ENCODE measurements at places on chromosomes 1 and 21.

GRCh38 chr1:27253596-27253995, 19.2 kb downstream of the WDTC1 start:
- DNase-seq = no peak

DNA sequence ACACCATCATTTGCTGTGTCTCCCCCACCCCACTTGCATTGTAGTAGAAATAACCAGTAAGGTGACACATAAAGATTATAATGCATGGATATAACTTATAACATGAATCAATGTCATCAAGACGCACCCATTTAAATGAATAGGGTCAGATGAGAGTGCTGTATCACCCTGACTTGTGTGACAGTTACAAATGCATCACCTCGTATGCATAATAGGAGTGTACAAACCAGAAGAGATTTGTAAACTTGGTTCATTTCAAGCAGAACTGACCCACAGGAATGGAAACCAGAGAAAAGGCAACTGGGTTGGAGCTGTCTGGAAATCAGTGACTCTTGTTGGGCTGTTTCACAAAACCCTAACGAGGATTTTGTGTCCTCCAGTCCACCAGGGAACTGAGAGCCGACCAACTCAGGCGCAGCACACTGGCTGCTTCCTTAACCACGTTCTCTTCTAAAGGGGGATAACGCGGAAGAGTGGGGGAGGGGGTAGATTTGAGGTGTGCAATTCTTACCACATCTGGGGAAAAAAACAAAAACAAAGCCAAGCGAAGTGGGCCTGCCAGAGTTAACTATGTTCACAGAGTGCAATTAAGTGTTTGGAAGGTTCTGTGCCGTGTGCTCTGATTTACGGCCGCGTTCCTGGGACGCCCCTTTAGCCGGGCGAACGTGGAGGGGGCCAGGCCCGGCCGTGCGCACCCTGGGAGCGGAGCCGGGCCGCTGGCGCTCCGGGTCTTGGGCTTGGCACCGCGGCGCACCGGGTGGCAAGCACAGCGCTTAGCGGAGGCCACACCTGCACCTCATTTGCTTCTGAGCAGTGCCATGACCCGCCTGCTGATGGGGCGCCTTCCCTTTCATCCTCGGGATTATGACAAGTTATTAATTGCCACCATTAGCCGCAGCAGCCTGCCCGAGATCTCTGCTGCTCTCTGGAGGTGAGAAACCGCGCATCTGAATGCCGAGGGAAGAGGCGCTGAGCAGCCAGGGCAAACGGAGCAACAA, 248.8 kb upstream of the FOXD3 start:
- DNase-seq = peak; percentile 29

DNA sequence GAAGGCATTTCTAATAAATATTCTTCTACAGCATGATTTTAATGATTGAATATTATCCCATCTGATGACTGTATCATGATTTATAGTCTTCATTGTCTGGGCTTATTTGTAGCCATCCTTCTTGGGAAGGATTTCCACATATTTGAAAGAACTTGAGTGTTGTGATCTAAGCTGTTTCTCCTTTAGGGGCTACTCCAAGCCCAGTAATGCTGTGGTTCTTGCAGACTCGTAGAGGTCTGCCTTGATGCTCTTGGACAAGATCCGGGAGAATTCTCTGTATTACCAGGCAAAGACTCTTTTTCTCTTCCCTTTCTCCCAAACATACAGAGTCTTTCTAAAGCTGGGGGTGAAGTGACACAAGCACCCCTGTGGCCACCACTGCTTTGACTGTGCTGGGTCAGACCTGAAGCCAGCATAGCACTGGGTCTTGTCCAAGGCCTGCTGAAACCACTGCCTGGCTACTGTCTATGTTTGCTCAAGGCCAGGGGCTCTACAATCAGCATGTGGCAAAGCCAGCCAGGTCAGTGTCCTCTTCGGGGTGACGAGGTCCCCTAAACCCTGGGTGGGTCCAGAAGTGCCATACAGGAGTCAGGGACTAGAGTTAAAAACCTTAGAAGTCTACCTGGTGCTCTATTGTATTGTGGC, 107.4 kb downstream of the GIPC2 start:
- DNase-seq = no peak

- DNase-seq = no peak
These were observed 7.9 kb upstream of the SH3GLB1 start for GRCh38 chr1:86696522-86696921.

DNA sequence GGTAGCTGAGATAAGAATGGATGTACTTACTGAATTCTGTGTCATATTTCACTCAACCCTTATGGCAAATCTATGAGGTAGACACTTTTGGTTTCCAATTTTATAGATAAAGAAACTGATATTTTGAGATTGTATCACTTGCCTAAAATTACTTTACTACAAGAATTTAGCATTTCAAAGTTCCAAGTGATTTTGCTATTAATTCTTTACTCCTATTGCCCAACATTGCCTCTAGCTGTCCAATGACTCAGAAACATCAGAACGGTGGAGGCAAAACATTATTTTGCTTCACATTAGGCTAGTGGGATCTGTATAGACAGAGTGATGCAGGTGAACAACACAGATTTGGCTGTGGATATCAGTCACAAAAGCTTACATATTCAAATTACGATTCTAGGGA, 747.2 kb upstream of the NEGR1 start:
- DNase-seq = no peak

DNA sequence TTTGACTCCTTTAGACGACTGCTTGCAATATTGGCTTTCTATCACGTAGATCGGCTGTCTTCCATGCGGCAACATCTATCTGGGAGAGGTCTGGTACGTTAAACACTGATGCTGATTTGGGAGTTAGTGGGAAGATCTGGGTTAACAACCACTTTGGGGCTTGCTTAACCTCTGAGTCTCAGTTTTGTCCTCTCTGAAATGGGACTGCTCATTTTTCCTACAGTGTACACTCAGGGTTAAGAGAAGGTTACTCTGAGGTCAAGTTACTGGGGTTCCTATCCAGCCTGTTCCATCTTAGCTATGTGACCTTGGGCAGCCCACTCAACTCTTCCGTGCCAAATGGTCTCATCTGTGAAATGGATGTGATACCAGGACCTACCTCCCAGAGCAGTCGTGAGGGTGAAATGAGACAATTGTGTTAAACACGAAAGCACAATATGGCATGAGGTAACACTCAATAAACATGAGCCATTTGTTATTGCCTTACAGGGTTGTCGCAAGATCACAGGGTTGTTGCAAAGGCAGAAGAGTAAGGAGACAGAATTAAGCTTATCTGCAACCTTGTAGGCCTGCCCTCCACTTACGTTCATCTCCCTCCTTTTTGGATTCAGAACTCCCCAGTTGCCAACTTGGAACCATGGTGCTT, 5.6 kb downstream of the ABCA4 start:
- DNase-seq = no peak

DNA sequence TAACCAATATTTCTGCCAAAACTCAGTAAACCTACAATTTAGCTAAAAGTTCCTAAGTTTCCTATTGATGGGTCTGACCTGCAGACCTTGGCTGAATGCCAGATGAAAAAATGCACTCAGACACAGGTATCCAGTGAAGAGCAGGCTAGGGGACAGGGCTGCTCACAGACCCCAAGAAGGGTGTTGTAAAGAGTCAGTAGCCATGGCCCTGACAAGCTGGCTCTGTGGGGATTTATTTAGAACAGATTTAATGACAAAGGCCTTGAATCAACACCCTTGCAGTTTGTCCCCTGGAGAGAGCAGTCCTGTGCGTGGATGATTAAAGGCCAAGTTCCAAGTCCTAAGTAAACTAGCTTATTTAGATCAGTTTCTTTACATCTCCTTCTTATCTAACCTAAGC, 1243.2 kb upstream of the ADGRL4 start:
- DNase-seq = no peak

DNA sequence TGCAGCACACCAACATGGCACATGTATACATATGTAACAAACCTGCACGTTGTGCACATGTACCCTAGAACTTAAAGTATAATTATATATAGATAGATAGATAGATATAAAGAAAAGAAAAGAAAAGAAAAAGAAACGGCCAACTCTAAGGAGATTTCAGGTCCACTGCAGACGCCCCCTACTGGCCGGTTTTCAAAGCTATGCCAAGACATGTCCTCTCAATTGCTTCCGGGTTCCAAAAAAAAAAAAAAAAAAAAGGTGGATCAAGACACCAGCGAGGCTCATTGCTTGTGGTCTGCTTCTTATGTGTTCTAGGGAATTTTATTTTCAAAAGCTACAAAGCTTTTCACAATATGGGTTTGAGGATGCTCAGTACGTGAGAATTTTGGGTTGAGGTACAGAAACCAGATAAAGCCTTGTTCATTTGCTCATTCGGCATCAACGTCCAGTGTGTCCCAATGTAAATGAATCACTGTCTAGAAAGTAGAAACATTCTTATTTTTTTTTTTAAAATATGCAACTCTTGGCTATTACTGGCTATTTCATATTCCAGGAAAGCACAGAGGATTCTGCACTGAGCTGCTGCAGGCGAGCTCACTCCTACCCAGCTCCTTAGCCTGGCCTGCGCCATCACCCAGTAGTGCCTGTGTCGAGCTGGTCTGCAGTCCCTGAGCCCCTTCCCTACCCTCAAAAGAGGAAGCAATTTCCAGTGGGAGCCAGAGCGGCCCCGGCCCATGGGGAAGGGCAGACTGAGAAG, 643.0 kb downstream of the KIF26B start:
- no peak for DNase-seq

- no peak for DNase-seq
These were observed 14.7 kb downstream of the NAV1 start for GRCh38 chr1:201553496-201554189.

- DNase-seq = peak; percentile 58
These were observed 1.4 kb downstream of the NCAM2 start for GRCh38 chr21:20999659-21000058.

DNA sequence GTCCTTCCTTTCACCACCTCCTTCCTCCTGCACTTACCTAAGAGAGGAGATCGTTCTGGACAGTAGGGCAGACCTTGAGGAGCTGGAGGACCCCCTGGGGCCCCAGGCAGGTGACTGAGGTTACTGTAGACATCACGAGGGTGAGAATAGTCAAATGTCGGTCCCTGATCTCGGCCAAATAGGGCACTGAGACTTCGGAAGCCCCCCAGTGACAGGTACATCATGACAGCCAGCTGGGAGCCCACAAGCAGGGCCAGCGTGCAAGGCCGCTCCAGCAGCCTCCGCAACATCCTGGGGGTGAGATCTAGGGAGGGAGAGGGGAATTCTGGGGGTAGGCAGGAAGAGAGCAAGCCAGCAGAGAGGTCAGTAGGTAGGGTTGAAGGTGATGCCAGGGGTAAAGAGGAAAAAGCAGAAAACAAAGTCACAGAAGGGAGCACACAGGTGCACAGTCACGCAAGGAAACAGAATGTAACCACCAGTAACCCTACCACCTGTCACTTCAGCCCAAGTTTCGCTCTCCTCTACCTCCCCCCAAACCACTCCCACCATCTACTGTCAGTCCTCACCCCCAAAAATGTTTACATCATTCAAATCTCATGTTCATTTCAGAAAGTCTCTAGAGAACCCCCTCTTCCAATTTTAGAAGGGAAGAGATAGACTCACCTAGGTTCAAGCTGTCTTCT, 1.4 kb downstream of the B4GALT3 start:
- DNase-seq = no peak

DNA sequence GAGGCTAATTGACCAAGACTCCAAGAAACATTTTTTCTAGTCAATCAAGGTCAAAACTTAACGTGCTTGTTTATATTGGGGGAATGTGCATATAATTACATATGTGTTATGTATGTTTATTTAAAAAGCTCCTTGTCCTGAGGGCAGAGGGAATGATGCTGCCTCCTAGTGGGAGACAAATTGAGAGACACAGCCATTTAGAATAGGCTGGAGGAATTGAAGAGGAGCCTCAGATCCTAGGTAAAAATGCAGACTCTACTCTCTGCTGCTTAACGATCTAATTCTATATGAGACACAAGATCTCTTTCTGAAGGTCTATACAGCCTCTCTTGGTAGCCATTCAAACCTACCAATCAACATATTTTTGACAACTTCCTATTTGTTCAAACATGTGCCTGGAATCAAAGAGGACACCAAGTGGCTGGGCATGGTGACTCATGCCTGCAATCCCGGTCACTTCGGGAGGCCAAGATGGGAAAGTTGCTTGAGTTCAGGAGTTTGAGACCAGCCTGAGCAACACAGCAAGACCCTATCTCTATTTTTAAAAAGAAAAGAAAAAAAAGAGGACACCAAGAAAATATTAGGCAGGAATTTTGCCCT, 136.6 kb upstream of the ZNF648 start:
- no peak for DNase-seq

GRCh38 chr21:43190951-43191350, 22.1 kb downstream of the CRYAA start:
- DNase-seq = no peak

GRCh38 chr21:27647921-27648320, 681.0 kb upstream of the ADAMTS5 start:
- DNase-seq = no peak

GRCh38 chr1:51654000-51654399, 37.1 kb downstream of the OSBPL9 start:
- no peak for DNase-seq

- no peak for DNase-seq
These were observed 51.1 kb downstream of the COL24A1 start for GRCh38 chr1:86105533-86105866.

GRCh38 chr1:219898375-219898774, 30.0 kb downstream of the SLC30A10 start:
- no peak for DNase-seq

DNA sequence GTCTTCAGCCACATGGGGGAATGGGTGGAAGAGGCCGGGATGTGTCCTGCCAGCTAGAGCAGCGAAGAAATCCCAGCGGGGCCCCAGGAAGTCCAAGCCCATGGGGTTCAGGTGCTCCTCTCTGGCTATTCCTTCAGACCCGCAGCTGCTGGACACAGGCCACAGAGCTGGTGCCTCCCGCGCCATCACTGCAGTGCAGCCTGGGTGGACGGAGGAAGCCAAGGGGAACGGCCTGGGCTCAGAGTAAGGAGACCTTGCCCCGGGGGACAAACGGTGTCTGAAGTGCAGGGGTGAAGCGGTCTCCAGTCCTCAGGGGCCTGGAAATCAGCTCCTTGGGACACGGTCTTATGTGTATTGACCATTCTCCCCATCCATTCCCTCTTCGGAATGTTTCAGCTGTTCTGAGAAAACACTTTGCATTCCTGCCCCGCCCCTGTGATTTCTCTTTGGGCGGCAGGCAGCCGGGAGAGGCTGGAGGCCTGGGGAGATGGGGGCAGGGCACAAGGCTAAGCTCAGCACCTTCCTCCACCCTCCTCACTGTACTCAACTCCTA, 18.4 kb downstream of the MTHFR start:
- peak; percentile 85 for DNase-seq

DNA sequence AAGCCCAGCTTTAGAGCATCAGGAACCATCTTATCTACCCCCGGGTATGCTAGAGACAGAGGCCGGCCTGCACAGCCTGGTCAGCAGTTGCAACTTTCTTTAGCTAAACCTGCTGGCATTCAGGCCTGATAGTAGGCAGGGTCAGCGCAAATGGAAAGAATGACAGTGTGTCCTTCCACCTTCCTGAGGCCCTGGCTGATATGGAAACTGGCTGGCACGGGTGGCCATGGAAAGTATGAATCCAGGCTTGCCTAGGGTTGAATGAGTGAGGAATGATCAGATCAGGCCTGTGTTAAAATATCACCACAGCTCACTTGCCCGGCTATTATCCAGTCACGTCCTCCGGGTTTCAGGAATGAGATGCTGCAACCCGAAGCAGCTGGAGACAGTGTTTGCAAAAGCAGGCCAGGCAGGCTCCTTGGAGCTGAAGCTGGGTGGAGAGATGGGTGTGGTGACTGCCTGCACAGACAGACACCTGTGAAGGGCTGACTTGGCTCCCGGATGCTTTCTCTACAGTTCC, 34.7 kb downstream of the RCAN1 start:
- peak; percentile 41 for DNase-seq

All from AG20443 (cell line).